ENCODE measurements at places on chromosomes 3 and 15.

- no peak for DNase-seq
Measured at GRCh38 chr3:43213631-43214030, 72.7 kb upstream of the SNRK start.

GRCh38 chr15:70056091-70056680 is 41.5 kb downstream of the TLE3 start:
- DNase-seq, result no peak

DNA sequence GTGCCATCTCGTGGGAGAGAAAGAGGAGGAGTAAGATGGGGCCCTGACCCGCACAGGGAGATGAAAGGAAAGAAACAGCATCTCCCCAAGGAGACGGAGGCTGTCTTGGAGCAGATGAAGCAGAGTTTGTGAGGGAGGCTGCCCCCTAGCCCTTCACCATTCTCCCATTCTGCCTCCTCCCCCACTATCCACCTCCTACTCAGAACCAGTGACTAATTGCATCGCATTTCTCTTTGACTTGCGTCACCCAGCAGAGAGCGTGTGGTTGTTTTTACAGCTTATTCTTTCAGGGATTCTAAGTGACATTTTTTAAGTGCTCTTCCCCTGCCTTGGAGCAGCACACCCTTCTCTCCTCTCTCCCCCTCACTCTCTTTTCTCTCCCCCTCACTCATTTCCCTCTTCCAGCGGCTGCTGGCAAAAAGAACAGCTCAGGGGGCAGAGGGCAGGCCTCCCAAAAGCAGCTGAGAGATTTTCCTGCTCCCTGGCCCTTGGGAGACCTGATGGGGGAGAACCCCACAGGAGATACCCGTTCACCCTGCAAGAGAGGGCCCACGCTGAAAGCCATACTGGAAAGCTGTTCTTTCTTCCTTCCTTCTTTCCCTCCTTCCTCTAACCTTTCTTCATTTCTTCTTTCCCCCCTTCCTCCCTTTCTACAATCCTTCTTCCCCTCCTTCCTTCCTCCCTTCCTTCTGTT is 91.8 kb downstream of the MRPL46 start:
- DNase-seq, result no peak

DNA sequence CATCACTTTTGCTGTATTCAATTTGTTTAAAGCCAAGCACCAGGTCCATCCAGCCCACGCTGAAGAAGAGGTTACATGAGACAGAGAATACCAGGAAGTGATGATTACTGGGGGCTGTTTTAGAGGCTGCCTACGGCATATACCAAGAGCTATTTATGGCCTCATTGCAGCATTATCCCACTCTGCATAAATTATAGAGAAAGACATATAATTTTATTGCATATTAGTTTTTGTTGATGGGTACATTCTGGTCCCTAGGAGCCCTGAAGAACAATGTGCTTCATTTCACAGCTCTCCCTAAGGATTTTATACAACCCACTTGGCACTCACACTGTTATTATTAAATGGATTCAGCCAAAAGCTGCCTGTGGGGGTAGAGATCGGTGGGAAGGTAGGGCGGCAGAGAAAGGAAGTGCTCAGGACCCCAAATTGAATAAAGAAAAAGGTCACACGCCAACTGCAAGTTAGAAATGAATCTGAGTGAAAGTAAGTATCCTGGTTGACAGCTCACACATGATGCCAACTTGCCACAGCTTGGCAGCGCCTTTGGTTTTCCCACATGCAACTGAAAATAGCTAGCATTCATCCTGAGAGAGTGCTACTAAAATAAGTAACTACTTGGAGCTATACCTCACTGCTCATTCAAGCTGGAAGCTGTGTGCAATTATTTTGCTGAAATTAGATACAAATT is 73.7 kb downstream of the CCNL1 start:
- no peak for DNase-seq

DNA sequence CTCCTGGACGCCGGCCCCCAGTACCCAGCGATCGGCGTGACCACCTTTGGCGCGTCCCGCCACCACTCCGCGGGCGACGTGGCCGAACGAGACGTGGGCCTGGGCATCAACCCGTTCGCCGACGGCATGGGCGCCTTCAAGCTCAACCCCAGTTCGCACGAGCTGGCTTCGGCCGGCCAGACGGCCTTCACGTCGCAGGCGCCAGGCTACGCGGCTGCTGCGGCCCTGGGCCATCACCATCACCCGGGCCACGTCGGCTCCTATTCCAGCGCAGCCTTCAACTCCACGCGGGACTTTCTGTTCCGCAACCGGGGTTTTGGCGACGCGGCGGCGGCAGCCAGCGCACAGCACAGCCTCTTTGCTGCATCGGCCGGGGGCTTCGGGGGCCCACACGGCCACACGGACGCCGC is 956 bp downstream of the ZIC1 start:
- no peak for DNase-seq

DNA sequence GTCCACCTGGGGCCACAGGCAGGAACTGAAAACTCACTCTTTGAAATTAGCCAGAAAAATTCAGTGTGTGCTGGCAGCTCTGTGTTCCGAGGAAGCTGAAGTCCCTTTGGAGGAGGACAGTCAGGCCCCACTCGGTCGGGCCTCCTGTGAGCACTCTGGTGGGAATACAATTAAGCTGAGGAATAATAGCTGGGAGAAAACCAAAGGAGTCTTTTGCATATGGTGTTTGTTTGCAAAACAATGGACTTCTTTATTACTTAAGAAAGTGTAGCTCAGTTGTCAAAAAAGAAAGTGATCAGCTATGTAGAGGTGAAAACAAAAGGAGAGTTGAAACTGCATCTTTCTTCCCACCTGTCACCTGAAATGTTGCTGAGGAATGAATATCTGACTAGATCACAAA is 202.5 kb downstream of the MEIS2 start:
- no peak for DNase-seq

GRCh38 chr15:38050529-38051448 is 116.3 kb downstream of the TMCO5A start:
- DNase-seq, result no peak
